Cardiac atrium fibroblast (primary cell): ENCODE measurements at places on chromosomes 13 and 19. TPM values are rescaled to one million over a fixed set of nuclear protein-coding genes. Genes with fewer than 3 reads are reported as not detected.

The SERPINE3 gene
- total RNA-seq: not detected in 2 replicates

The POGLUT2 gene
- 21.3 and 30.8 TPM in 2 replicates for total RNA-seq

The PTGER1 gene
- total RNA-seq: 0.72 and 1.3 TPM in 2 replicates

The CCDC106 gene
- 8.5 and 20.3 TPM in 2 replicates for total RNA-seq

The MCEMP1 gene
- not detected in 2 replicates for total RNA-seq

The ZNF709 gene
- total RNA-seq: 2.5 and 2.6 TPM in 2 replicates

The KCNC3 gene
- 0.16 and 0.90 TPM in 2 replicates for total RNA-seq

The UPK1A gene
- total RNA-seq: not detected in 2 replicates

The KCTD15 gene
- total RNA-seq: 37.3 and 39.4 TPM in 2 replicates

The PODNL1 gene
- 0.36 TPM in 1 of 2 replicates, not detected in the other for total RNA-seq

The DNAJC15 gene
- 17.3 and 19.3 TPM in 2 replicates for total RNA-seq

The SULT2A1 gene
- not detected in 2 replicates for total RNA-seq

The AP3D1 gene
- total RNA-seq: 110 and 111 TPM in 2 replicates

The CFD gene
- 70.6 and 164 TPM in 2 replicates for total RNA-seq

The PSPN gene
- total RNA-seq: 0.32 and 0.36 TPM in 2 replicates

The VSTM2B gene
- total RNA-seq: not detected in 2 replicates
